ENCODE measurements at places on chromosomes 1 and 21.

DNA sequence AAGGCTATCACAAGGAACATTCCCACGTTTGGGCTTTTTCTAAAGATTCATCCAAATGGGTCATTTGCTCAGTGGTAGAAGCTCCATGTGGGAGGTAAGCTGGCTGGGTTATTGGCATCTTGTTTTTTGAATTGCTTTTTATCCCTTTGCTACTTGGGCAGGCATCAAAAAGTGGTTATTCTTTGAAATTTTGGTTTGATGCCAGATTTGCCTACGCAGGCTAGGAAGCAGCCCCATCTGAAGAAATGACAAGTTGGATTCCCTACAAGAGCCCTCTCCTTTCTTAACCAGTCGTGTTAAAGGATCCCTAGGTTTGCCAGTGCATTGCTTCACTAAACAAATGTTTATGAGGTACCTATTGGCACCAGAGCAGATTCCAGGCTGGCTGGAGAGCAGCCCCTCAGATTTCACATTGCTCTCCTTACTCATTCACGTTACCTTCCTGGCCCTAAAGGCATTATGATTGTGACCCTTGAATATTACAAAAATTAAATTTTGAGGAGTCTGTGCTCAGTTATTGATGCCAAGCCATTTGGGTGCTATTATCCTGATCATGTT, 38.8 kb downstream of the ARID1A start:
- DNase-seq: no peak

DNA sequence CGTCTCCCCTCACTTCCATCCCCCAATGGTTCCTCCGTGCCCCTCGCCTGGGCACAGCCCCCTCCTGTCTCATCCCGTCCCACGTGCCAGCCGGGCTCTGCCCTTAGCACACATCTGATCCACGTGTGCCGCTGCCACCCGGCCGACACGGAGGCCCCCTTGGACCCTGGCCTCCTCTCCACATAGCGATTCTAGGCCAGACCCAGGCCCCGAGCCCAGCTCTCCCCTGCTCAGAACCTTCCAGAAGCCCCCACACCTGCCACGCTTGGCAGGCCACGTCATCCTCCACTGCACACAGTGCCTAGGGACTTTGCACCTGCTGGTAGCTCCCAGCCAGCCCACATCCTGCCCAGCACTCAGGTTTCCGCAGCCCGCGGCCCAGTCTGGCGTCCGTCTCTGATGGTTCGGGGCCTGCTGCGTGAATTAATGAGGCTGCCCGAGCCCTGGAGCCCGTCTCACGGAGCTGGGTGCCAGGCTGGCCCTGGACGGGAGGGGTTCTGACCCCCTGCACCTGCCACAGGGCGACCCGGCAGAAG, 20.1 kb downstream of the PLCH2 start:
- peak; percentile 24 for DNase-seq

DNA sequence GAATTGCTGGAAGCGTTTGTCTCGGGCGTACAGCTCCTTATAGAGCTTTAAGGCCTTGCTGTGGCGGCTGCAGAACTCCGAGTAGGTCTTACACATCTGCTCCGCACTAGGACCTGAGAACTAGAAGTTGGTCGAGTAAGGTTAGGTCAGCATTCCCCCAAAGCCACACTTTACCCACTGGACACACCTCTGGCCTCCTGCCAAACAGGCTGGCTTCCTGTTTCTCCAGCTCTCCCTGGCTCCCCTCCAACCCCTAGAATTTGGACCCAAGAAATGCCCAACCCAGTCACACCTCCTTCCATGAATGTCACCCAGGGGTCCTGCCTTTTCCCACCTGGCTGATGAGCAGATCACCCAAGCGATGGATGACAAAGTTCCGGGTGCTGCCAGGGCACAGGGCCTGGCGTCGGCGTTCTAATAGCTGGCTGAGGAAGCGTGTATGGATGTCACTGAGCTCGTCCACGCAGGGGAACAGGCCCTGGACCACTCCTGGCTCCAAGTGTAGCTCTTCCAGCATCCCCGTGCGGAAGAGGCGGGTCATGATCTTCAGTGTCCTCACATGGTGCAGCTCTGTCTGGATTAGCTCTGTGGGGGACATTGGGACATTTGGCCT, 15.6 kb downstream of the ARHGEF2 start:
- DNase-seq: no peak

DNA sequence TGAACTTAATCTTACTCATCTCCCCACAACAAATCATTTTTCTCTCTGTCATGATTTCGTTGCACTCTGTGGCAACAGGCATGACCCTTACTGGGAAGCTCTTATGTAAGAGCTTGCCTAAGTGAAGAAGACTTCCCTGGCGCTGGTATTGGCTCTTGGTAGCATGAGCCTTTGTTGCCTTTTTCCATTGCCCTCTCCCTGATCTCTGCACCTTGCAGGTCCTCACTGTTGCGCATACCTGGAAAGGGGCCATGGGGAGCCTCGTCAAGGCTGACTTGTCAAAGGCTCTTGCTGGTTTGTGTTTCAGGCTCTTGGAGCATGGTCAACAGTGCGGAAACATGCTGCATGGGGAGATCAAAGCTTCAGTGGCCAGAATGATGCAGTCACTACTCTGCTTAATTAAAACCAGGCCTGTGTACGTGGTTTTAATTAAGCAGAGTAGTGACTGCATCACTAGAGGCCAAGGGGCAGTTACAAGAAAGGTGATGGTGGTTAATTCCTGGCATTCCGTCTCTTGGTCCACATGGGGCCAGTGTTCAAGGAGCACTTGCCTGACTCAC, 141.3 kb downstream of the SPATA46 start:
- no peak for DNase-seq

DNA sequence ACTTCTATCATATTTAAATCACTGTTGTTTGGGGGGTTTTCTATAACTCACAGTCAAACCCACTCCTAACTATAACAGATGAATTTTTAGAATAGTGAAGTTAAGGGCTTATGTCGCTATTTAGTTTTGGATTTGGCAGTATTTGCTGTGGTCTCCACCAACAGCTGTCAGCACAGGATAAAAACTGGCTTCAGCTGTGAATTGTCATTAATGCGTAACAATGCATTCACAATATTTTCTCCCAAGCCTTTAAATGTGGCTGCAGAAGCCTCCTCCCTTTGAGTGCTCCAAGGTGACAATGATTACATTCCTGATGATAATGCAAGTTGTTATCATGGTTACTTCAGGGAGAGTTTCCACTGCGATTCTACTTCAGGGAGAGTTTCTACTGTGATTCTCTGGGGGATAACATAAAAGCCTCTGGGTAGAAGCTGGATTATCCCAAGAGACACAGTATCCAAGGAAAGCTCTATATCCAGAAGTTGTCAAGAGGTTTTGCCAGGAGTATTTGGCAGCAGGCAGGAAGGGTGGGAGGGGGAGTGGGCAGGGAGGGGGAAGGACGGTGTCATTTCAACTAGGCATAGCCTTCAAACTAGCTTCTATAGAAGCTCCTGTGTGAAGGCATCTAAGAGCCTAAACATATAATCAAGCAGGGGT, 14.9 kb upstream of the SMIM12 start:
- no peak for DNase-seq

GRCh38 chr1:32372149-32372756, 9.9 kb downstream of the TSSK3 start:
- DNase-seq: peak; percentile 77

GRCh38 chr1:184161071-184161698, 109.7 kb downstream of the TSEN15 start:
- no peak for DNase-seq

DNA sequence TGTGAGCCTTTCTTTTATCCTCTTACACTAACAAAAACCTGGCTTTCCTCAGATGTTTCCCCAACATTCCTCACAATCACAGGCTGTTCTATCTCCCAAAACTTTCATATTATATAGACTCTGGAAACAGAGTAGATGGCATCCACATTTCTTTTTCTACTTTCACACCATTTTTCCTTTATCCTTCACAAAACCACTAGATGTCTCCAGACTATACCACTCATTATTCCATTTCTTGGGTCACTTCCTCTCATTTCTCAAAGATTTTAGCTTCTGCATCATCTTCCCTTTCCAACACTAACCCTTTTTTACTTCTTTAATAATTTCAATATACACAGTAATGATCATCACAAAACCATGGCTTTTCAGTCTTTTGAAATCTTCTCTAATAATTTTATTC, 286.0 kb upstream of the DEPDC1 start:
- DNase-seq: no peak

- DNase-seq: no peak
Observed at GRCh38 chr1:10280439-10281350, 70.3 kb downstream of the KIF1B start.

- no peak for DNase-seq
Observed at GRCh38 chr21:34034369-34035014, 38.9 kb upstream of the MRPS6 start.
